Stimulated activated CD8-positive, alpha-beta memory T cell treated with anti-CD3 and anti-CD28 coated beads, Interleukin-7, amount 100 ng/mL, for 1 hour (primary cell): ENCODE measurements at places on chromosomes 4 and X.

GRCh38 chr4:126899331-126899801 lies 733.4 kb upstream of the INTU start:
- no peak for DNase-seq

DNA sequence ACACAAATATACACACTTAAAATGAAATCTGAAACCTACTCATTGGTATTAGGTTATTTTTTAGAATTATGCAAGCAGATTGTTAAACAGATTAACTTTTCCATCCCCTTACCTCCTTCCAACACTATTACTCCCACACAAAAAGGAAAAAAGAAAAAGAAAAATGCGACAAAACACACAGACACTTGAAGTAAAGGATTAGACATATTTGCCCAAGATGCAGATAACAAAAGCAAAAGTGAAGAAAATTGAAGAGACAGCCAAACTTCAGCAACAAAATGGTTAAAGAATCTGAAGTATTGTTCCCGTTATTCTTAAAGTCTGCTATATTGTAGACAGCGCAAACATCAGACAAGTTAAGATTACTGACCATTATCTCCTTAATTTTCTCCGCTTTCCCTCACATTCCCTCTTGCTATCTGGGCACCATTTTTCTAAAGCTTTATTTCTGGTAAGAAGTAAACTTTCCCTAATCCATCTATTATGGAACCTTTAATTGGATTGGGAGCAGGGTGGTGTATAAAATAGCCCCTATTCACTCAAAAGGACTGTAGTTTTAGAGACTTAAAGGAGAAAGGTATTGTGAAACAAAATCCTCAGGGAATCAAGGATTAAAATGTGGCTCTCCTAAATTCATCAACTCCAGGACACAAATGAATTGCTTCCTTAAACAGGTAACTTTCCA lies 34.7 kb upstream of the MAB21L2 start:
- DNase-seq: no peak

DNA sequence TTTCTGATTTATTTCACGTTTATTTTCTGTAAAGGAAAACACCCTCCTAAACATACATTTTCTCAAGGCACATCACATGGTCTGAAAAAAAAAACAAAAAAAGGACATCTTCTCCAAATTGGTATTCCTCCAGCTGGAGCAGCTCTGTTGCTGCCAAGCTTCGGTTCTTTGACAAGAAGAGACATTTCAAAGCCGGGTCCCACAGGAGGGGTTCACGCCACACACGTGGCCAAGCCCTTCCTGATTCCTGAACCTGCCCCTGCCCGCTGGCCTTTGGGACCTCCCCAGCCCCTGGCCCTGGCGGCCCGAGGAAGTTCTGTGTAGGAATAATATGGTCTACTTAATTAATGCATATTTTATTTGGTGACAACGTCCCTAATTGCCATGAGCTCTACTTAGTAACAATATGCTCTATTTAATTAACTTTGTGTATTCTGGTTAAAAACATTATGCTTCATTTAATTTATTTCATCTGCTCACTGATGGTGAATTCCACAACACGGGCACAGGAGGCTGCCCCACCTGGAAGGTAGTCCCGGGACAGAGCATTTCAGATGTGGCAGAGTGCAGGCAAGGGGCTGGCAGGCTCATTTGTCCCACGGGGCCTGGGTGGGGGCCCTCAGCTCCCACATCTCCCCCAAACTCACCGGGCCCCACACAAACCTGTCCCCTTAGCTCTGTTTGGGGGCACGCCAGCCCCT lies 5.4 kb upstream of the RGS12 start:
- no peak for DNase-seq

DNA sequence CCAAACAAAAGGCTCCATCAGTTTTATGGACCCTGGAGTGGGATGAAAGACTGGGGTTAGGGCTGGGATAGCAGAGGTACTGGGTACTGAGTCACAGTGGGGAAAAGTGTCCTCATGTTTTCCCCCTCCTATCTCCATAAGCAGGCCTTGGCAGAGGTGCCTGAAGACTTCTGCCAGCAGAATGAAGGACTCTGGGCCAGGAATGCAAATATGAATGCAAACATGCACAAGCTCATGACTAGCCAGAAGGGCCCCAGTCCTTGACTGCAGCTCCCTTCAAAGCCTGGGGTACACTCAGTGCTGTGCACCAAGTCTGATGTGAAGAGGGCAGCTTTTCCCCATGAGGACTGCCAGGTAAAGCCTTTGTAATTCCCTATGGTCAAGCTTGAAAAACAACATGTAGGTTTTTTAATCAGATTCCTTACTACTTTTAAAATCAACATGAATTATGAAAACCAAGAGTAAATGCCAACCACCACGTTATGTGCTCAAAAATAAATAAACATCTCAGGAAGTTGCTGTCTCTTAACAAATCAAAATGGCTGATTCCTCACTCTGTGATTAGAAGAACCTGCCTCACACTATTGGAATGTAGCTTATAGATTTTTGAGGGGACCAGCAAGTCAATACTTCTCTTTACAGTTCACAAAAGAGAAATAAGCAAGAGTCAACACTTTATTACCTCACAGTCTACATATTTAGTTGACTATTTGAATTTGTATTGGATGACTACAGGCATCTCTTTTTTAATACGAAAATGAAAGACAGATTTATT lies 1512.0 kb downstream of the ARAP2 start:
- DNase-seq: no peak

DNA sequence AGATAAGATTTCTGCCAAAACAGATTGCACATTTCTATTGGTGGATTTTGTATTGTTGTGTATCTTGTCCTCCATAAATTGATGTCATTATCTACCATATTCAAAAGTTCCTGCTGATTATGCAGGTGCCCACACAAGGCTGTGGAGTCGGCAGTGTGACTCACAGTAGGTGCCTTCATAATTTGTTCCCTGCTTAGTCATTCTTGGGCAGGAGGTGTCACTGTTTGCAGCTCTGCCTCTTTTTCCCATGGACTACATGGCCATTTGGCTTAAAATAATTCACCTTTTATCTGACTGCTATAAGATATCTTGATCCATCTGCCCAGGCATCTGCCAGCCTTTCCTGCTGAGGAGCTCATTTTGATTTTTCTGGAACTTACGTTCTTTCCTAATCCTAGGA lies 33.6 kb upstream of the ENPEP start:
- no peak for DNase-seq

DNA sequence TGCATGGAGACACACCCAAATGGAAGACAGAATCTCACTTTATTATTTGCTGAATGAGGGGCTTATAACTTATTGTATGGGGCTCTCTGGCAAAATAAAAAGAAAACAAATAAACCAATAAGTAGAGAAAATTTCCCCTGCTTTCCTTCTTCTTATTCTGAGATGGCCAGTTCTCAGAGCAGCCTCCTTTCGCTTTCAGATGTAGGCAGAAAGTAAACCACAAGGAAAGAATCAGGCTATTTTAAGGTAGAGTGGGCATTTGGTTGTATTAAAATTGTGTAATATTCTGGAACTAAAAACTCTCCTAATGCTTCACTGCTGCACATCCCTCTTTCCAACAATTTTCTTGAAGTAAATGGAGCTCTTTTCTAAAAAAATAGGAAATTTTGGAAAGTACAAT lies 241.8 kb downstream of the GALNTL6 start:
- DNase-seq: no peak

- no peak for DNase-seq
Measured at GRCh38 chr4:110198435-110199416, at the start of gene ELOVL6. ELOVL6 (minus strand) TSS chr4:110198615; CDS start chr4:110198335, 280 bp downstream.

- DNase-seq: no peak
Measured at GRCh38 chr4:76407440-76408119, 13.4 kb downstream of the CCDC158 start.

DNA sequence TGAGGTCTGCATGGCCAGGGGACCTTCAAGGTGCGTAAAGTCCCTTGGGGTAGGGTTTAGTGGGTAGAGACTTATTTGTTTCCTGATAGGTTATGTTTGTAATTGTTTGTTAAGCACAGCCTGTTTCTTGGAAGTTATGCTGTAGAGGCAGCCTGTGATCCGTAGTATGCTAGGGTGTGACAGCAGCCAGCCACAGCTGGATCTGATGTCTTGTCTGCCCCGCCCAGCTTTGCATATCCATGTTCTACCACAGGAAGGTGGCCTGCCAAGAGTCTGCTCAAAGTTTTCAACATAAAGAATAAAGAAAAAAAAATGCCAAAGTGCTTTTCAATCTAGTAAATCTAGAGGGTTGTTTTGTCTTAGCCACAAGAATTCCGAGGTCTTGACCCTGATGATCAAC lies 19.1 kb upstream of the PRRG3 start:
- DNase-seq: no peak

DNA sequence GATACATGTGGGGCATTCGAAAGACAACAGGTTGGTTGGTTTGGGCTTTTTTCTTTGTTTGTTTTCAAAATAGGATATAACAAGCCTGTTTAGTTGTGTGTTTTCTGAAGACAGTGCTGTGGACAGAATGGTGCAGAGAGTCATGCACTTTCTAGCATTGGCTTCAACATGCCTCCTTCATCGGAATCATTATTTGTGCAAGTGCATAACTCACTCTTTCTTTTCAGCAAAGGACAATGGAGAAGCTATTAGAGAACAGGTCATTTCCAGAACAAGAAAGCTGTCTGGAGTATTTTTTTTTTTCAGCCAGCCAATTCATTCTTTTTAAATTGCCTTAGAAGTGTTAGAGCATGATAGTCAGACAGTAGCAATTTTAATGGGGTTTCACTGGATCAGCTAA lies 225.8 kb downstream of the STK32B start:
- DNase-seq: no peak

DNA sequence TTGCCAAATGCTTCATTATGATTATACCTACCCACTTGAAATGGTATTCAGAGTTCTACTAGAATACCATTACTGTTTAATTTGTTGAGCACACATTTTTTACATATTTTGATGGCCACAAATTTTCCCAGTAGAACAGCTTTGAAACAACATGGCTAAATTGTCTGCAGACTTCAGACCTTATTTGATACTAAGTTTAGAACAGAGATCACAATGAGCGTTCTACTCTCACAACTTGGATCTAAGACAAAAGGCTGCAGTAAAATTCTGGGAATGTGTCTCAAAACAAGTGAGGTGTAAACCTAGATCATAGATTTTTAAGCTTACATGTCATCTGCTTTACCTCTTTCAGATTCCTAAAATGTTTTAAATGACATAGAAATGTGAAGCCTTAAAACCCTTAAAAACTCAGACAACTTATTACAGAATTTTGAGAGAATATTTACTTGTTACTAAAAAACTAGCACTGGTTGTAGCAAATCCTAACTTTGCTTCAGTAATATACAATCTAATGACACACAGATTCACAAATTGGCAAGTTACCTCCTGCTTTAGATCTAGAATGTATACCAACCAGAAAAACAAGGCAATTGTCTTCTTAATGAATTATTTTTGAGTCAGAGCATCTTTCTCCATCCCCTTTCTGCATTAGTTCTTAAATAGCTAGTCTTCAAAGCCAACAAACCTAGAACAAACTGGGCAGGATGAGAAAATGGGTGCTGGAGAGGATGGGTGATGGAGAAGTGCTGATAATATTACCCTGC lies 243.3 kb downstream of the SLC7A11 start:
- DNase-seq: no peak

GRCh38 chr4:48831532-48832030 lies 693 bp downstream of the OCIAD1 start:
- DNase-seq: no peak
